ENCODE measurements at places on chromosomes 16 and 17.

GRCh38 chr17:51857052-51857597 lies 301.4 kb downstream of the CA10 start:
- DNase-seq = no peak

DNA sequence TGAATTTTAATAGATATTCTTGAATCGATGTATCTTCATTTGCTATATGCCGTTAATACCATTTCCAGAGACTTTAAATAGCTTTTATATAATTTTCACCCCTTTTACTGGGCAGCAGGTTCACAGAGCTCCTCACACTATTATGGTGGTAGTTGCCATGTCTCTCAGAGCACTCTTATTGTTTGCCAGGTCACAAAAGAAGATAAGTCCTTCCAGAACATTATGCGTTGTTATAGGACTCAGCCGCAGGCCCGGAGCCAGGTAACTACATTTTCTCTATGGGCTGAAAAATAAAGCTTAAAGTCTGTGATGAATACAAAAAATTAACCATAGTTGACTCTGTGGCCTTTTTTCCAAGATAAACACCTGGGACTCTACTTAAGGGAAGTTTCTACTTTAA lies 24.0 kb downstream of the AKTIP start:
- no peak for DNase-seq

DNA sequence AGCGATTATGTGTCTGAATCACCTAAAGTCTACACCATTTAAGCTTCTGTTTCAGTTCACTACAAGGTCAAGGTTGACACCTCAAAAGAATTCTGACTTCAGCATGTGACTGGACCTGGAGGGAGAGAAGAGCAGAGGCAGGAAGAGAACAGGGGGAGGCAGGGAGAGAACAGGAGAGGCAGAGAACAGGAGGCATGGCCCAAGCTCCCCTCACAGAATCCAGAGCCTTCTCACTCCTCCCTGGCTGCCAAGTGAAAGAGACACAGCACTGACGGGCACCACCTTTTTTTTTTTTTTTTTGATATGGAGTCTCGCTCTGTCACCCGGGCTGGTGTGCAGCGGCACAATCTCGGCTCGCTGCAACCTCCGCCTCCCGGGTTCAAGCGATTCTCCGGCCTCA lies 11.4 kb downstream of the GGA2 start:
- DNase-seq = no peak

GRCh38 chr17:46072998-46073397 lies 73.9 kb downstream of the STH start:
- no peak for DNase-seq

GRCh38 chr17:21278450-21279197 lies 5.9 kb upstream of the MAP2K3 start:
- DNase-seq = peak; percentile 52

DNA sequence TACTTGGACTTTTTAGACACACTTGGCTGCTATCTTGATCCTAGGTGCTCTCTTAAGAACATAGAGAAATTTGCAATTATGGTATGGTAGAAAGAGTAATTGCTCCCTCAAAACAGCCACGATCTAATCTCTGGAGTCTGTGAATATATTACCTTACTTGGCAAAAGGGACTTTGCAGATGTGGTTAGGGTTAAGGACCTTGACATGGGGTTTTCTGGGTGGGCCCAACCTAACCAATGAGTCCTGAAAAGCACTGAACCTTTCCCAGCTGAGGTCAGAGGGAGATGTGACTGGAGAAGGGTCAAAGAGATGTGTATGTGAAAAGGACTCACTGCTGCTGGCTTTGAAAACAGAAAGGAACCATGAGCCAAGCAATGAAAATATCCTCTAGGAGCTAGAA lies 26.7 kb upstream of the MED13 start:
- no peak for DNase-seq

DNA sequence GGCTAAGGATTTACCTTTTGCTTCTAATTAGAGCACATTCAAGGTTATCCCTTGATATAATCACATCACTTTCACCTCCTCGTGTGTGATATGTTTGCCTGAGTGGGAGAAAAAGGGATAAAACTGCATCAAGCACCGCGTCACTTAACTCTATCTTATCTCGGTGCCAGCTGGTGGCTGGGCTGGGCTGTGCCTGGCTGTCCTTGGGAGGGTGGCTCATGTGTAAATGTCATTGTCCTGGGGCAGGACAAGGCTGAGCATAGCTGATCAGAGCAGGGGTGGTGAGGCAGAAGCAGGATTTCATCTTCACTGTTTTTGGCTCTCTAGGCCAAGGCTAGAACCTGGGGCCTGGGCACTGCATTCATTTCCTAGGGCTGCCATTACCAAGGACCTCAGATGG lies 105.3 kb downstream of the RAP1GAP2 start:
- DNase-seq = no peak

GRCh38 chr17:50289991-50290702 lies 15.9 kb downstream of the TMEM92 start:
- DNase-seq = no peak

DNA sequence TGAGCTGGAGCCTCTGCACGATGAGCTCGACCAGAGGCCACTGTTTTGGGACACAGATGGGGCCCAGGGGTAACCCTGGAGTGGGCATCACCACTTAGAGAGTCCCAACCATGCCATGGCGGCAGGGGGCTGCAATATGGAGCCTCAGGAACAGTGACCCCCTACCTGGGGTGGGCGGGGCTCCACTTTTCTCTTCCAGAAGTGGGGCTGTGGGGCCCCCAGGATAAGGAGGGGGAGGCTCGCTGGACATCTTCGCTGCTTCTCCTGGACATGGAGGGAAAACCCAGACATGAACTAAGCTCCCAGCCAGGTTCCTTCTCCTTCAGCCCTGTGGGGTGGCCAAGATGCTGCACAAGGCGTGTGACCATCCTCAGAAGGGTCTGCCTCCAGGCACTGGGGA lies 24.7 kb downstream of the CDIP1 start:
- no peak for DNase-seq

DNA sequence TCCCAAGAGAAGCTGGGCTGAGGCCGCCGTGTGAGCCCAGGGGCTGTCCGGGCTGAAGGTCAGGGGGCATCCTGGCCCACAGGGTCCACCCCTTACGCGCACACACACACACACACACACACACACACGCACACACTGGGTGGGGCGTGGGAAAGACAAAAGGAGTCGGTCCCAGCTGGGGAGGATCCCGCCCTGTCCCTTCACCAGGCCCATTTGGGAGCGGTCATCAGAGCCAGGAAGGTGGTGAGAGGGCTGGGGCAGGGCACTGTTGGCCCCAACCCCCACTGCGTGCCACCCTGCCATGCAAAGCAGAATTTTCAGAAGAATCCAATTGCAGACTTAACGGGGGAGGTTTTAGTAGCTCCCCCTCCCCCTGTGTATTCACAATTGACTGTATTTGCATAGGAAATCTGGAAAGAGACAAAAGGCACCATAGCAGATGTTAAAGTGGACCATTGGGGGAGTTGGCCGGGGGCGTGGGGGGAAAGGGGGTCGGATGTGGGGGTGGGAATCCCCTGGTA lies 11.3 kb upstream of the CD300A start:
- DNase-seq = no peak

GRCh38 chr17:18361837-18362697 lies 1.3 kb downstream of the SHMT1 start:
- no peak for DNase-seq

DNA sequence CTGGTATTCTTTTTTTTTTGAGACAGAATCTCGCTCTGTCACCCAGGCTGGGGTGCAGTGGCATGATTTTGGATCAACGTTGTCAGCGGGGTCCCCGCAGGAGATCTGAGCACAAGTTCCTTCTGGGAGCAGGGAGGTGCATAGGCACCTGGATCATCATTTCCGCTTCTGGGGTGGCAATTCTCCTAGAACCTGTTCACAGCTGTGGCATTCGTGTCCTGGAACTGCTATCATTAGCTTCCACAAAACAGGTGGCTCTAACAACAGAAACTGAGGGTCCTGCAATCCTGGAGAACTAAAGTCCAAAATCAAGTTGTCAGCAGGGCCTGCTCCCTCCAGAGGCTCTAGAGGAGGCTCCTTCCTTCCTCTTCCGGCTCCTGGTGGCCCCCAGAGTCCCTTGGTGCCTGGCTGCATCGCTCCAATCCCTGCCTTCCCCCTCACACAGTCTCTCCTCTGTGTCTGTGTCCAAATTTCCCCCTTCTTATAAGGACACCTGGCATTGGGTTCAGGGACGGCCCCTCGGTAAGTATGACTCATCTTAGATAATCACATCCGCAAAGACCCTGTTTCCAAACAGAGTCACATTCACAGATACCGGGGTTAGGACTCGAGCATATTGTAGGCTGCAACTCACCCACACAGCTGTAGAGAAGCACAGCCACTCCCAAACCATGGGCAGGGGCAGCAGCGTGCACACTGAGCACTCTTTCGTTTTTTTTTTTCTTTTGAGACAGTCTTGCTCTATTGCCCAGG lies 43.5 kb upstream of the KLHDC4 start:
- DNase-seq = no peak

- no peak for DNase-seq
Observed at GRCh38 chr16:13992976-13993375, 73.0 kb downstream of the ERCC4 start.

- no peak for DNase-seq
Observed at GRCh38 chr17:44979426-44979995, 11.4 kb upstream of the C1QL1 start.

DNA sequence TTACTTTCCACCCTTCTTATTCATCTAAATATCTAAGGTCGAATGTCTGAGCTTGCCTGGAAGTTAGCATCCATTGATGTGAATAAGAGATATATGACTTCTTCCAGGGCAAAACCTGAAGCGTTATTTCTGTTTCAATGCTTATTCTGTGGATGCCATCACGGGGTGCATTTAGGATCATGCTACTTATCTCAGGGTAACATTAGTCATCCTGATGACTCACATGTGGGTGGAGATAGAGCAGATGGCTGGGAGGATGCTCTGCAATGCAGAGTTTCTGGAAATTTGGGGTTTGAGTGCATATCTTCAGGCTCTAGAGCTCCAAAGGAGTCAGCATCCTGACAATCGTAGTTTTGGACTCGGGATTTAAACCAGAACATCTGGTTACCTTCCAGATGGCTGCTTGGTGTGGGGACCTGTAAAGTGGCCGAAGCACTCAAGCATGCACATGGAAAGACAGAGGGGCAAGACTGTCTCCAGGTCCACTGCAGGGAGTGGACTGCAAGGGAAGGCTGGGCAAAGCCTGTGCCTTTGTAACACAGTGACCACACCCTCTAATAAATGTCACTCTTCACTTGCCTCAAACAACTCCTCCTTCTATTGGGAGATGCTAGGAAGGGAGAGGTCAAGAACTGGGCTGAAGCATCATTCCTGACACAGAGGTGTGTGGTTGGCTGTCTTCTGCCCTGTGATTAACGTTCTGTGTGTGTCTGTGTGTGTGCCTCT lies 175.2 kb upstream of the SALL1 start:
- DNase-seq = no peak

DNA sequence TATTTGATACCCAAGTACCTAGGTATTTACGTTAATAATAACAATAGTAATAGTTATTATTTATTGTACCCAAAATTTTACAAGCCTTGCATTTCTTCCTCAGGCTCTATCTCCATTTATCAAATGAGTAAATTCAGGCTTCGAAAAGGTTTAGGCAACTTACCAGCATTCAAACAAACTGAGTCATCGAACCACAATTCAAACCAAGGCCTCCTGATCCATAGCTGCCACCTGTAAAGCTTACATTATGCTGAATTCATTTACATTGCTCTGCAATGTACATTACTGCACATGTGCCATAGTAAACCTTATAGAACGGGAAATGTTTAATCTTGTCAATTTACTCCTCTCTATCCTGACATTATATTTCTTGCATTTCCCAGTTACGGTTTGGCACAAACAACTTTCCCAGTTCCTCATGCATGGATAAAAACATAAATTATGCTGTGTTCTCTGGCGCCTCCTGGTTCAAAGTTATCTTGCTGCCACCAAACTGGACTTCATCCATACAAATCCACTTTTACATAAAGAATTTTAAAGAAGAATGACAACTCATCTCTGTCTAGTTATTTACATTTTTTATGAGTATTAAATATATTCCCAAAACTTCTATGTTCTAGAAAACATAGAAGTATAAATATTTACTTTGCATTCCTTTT lies 360.6 kb upstream of the SOX9 start:
- no peak for DNase-seq

- DNase-seq = no peak
Observed at GRCh38 chr16:24101431-24101830, 154.7 kb upstream of the CACNG3 start.

DNA sequence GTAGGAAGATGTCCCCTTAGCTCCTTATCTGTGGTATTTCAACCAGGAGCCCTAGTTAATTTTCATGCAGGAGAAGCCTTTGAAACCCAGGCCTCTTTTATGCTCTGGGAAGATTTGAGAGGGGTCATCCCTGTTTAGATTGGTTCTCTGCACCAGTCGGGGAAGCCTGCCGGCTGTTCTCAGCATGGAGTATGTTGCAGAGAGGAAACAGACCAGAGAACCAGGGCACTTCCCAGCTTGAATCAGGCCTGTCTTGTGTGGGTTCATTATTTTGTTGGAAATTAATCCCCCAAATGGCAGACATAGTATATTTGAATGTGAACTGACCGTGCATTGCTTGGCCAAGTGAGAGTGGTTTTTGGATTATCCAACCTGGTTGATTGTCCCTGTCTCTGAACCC lies 1082.1 kb upstream of the RBFOX1 start:
- no peak for DNase-seq

DNA sequence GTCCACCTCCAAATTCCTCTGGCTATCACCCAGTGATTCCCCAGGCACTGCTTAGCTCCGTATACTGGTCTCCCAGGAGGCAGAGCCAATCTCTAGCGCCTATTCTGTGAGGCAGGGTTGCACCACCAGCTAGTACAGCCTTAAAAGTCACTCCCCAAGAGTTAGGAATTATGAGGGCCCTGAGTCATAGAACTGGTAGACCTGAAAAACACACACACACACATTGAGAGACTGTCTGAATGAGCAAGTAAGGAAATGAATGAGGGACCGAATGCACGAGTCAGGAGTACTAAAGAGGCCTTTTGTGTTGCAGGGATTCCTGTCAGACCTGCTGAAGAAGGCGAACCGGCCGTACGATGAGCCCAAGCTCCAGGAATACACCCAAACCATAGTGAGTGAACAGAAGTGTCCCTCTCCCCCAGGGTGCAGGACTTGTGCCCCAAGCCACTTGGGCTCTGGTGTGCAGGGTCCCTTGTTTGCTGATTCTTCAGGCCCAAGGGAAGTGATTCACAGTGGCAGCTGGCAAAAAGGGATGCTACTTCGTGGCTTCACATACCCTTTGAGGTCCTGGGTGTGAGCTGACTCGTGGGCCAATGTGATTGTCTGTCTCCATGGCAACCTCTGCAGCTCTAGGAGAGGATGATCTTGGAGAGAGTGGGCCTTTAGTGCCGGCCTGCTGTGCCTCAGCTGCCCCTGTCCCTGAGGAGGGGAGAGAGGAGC lies 24.7 kb downstream of the CALB2 start:
- no peak for DNase-seq

- no peak for DNase-seq
Observed at GRCh38 chr16:4687416-4687815, 5.9 kb upstream of the NUDT16L1 start.
